ENCODE measurements at places on chromosomes 12 and 14. TPM values are rescaled to one million over a fixed set of nuclear protein-coding genes. Genes with fewer than 3 reads are reported as not detected.

GRCh38 chr14:24881116-24881893 lies 168.6 kb downstream of the STXBP6 start:
- DNase-seq: no peak

GRCh38 chr14:70036665-70037064 lies 152.1 kb downstream of the SLC8A3 start:
- DNase-seq: no peak

GRCh38 chr14:60294411-60295069 lies 45.5 kb downstream of the PPM1A start:
- no peak for DNase-seq

The LBHD2 gene
- 1.1 TPM for total RNA-seq

- no peak for DNase-seq
Observed at GRCh38 chr12:131395971-131396573, 314.8 kb upstream of the SFSWAP start.

DNA sequence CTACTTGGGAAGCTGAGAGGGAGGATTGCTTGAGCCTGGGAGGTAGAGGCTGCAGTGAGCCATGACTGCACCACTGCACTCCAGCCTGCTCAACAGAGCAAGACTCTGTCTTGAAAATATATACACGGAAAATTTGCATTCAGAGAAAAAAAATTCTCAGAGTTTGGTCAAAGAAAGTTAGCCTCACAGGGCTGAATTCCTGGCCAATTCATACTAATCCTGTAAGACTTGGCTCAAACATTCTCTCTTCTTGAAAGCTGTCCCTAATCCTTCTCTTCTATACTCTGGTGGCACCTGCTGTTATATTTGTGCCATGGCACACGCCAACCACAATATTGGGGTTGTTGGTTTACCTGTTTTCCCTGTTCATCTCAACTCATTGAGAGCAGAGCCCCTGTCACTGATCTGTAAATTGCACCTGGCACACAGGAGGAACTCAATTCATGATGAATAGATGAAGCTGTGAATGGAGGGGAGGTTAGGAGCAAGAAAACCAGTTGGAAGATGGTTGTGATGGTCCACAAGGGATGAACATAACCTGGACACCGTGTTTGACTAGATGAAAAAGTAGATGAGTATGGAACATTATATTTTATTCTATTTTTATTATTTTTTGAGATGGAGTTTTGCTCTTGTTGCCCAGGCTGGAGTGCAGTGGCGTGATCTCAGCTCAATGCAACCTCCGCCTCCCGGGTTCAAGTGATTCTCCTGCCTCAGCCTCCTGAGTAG lies 36.8 kb upstream of the SPTSSA start:
- DNase-seq: no peak

DNA sequence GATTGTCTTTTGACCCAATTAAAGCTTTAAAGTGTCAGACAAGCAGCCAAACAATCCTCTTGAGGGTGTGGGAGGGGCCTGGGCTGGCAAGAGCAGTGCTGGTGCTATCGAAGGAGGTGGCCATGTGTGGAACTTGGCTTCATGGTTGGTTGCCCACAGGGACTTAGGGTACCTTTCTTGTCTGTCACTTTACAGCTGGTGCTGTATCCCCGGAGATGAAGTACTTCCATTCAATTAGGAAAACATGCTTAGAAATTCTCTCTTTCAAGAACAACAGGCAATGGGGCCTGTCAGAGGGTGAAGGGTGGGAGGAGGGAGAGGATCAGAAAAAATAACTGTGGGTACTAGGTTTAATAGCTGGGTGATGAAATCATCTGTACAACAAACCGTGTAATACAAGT lies 86.5 kb downstream of the DAAM1 start:
- no peak for DNase-seq

The CELA1 gene
- total RNA-seq: not detected

The SCNN1A gene
- total RNA-seq: 266 TPM

The ETFRF1 gene
- 24.8 TPM for total RNA-seq

DNA sequence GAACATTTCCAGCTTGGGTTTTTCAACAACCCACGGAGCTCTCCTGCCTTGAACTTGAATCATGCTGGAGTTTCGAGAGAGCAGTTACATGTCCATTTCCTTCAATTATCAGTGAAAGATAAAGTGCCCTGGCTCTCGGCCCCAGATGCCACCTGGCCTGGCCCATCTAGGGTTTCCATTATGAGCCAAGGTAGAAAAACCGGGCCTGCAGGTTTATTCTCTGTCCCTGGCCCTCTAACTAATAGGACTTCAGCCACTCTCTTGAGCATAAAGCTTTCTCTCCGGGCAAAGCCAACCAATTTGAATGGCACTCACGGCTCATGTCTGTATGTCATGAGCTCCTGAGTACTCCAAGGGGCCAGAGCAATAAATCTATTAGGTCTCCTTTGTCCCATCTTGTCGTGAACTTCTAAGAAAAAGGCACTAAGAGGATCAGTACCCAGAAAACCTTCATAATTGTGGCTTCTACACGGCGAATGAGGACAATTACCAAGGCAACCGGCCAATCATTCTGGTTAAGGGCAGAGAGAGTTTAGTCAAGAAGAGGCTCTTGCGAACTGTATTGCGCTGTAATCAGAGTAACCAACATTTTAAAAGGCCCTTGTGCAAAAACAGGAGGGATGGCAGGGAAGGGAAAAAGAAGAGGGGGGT lies 392.3 kb downstream of the MED13L start:
- no peak for DNase-seq

DNA sequence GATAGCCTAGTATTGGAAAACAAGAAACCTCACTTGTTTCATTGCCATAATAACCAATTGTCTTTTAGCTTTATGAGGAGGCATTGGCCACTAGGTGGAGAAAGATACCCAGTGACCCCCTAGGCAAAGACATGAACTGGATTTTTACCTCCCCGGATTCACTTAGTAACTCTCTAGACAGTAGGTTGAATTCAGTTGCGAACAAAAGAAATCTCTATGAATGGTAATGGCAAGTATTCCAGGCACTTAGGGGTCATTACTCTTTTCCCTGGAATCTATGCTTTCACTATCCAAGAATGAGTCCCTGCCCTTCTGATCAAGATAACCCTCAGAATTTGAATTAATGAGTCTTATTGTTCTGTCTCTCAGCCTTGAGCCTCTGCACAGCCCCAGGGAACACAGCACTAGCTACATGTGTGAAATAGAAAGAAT lies 29.5 kb upstream of the RHOJ start:
- no peak for DNase-seq

DNA sequence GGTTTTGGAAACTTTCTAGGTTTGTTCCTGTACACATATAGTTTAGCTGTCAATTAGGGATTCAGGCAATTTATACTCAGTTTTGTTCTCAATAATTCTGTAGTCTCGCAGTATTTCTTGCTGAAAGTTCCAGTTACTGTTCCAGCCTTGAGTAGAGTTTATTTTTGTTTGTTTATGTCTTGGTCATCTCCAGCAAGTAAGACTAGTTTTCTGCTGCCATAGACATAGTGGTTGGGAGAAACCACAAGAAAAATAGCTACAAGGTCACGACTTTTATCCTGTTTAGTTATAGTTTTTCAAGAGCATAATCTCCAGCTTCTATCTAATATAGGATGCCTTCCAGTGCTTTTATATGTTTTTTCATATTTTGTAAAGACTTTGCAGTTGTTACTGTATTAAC lies 99.6 kb upstream of the FOXG1 start:
- DNase-seq: no peak

DNA sequence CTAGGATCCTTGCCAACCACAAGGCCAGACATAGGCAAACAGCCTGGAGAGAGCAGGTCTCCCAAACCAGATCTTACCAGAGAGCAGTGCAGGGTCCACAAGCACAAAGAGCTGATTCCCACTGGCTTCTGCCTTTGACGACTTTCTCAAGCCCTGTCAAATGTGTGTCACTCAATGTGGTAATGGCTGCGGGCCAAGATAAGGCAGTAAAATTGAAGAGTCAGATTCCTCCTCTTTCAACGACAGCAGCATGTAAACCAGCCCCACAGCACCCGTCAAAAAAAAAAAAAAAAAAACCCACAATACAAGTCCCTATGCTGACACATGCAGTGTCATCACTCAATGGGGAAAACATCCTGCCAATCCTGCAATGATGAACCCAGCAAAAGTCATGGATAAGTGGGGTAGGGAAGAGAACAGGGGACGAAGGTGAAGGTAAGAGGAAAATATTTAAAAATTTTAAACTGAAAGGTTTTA lies at the start of gene STON2:
TSS of gene STON2 (minus strand) at position 123 of the 477 bp plus-strand sequence. CDS start 1,942 bp downstream, outside the sequence.
- no peak for DNase-seq

The SYT1 gene
- not detected for total RNA-seq

Measured in esophagus squamous epithelium (tissue), 5 donors.